NCI-H187 (cell line): ENCODE measurements at places on chromosomes 5 and 9.

DNA sequence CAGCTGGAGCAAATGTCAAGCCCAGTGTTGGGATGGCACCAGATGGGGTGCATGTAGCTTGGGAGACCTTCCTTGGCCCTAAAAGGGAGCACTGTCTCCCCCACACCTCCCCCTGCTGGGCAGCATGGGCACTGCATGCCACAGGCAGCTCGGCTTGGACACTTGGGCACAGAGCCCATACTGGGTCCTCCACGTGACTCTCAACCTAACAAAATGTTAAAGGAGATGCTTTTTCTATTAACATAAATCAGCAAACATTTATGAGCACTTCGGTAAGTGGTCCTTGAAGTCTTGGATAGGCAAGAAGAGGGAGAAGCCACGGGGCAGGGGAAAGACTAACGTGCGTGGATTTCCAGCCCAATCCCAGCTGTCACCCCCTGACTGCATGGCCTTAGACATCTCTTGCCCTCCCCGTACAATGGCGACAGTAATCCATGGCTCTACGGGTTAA, 23.9 kb upstream of the MAPK9 start:
- DNase-seq: no peak

- no peak for DNase-seq
Measured at GRCh38 chr5:10674096-10674495, 86.9 kb downstream of the DAP start.

DNA sequence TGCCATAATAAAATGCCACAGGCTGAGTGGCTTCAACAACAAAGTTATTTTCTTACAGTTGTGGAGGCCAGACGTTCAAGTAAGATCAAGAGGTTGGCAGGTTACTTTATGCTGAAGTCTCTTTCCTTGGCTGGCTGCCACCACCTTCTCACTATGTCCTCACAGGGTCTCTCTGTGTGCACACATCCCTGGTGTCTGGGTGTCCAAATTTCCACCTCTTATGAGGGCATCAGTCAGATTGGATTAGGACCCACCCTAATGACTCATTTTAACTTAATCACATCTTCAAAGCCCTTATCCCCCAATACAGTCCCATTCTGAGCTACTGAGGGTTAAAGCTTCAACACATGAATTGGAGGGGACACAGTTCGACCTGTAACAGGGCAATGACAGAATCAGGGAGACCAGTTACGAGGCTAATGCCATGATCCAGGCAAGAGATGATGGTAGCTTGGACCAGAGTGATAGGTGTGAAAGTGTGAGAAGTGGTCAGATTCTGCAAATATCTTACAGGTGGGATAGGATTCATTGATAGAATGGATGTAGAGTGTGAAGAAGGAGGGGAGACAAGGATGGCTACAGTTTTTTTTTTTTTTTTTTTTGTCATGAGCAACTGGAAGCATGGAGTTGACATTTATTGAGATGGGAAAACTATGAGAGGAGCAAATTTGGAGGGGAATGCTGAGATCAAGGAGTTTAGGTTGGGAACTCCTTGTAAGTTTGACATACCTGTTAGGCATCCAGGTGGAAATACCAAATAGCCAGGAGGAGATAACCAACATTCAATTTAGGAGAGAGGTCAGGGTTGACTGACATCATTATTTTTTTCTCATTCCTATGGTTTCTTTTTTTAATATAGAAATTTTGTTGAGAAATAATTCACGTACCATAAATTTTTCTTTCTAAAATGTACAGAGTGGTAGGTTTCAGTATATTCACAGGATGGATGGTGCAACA, 39.6 kb upstream of the FGF1 start:
- DNase-seq: no peak

DNA sequence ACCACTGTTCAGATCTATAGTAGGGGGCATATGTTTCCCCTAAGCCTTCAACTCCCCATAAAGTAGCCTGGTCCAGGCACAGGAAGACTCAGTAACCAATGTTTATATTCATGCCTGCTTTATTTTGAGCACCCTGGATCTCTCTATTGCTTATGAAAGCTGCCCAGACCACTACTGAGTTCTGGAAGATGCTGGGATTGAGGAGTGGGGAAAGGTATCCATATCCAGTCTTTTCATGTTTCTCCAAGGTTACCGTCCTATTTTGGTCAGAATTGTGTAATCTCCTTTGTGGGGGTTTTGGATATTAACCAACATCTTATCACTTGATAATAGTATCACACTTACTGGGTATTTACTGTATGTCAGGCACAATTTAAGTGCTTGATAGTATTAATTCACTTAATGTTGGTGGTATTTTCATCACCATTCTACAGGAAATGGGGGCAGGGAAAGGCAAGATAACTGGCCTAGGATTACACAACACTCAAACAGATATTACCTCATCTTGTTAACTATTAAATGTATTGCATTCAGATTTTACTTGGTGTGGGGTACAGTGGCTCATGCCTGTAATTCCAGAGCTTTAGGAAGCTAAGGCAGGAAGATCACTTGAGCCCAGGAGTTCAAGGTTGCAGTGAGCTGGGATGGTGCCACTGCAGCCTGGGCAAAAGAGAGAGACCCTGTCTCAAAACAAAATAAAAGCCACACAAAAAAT, 36.3 kb downstream of the RUSC2 start:
- DNase-seq: no peak

GRCh38 chr9:12813960-12814876, 39.4 kb downstream of the LURAP1L start:
- DNase-seq: no peak
